A549 treated with dexamethasone at 1 μM for 4 hours (cell line): ENCODE measurements at places on chromosomes 5 and 9. TPM values are rescaled to one million over a fixed set of nuclear protein-coding genes. Genes with fewer than 3 reads are reported as not detected.

GPR150 gene
- total RNA-seq = 0.06 to 0.20 TPM (median 0.13 TPM) in 5 replicates

CRB2 gene
- total RNA-seq = 0.07 to 0.20 TPM (median 0.13 TPM) in 5 replicates

ANXA1 gene
- total RNA-seq = 949 to 1,168 TPM (median 1,065 TPM) in 5 replicates

NR4A3 gene
- total RNA-seq = 1.5 to 2.7 TPM (median 2.0 TPM) in 5 replicates

NPR3 gene
- total RNA-seq = 15.7 to 18.8 TPM (median 16.9 TPM) in 5 replicates

SPATA24 gene
- total RNA-seq = 4.7 to 5.3 TPM (median 4.9 TPM) in 5 replicates

AK1 gene
- 41.1 to 85.2 TPM (median 75.6 TPM) in 5 replicates for total RNA-seq

GABRA1 gene
- not detected in 5 replicates for total RNA-seq

CERT1 gene
- total RNA-seq = 18.9 to 26.4 TPM (median 23.3 TPM) in 5 replicates

GGTA1 gene
- not detected in 5 replicates for total RNA-seq

PTCH1 gene
- 3.0 to 4.6 TPM (median 3.8 TPM) in 5 replicates for total RNA-seq

DND1 gene
- 0.37 to 0.72 TPM (median 0.49 TPM) in 5 replicates for total RNA-seq

BARHL1 gene
- total RNA-seq = not detected in 5 replicates

ADGRD2 gene
- total RNA-seq = not detected in 5 replicates

KLF4 gene
- total RNA-seq = 33.8 to 39.6 TPM (median 38.3 TPM) in 5 replicates

ASPN gene
- total RNA-seq = not detected in 5 replicates

NEURL1B gene
- total RNA-seq = 9.2 to 14.0 TPM (median 11.5 TPM) in 5 replicates

PCA3 gene
- not detected in 5 replicates for total RNA-seq

ANGPTL2 gene
- total RNA-seq = 0.04 TPM in 1 of 5 replicates, not detected in the others

MORN5 gene
- not detected in 5 replicates for total RNA-seq

PCDHAC2 gene
- total RNA-seq = 3.2 to 4.6 TPM (median 4.2 TPM) in 5 replicates

TTC33 gene
- total RNA-seq = 8.2 to 13.9 TPM (median 11.9 TPM) in 5 replicates

RETREG1 gene
- total RNA-seq = 2.3 to 4.2 TPM (median 3.0 TPM) in 5 replicates

NSUN2 gene
- total RNA-seq = 89.5 to 98.4 TPM (median 91.6 TPM) in 5 replicates

SLC23A1 gene
- total RNA-seq = 0.79 to 1.6 TPM (median 1.4 TPM) in 5 replicates

LYSMD3 gene
- 8.0 to 16.6 TPM (median 13.5 TPM) in 5 replicates for total RNA-seq

CNTLN gene
- total RNA-seq = 4.8 to 6.1 TPM (median 5.7 TPM) in 5 replicates

SNCAIP gene
- 0.02 to 0.05 TPM (median 0.04 TPM) in 3 of 5 replicates, not detected in the others for total RNA-seq

AHRR gene
- total RNA-seq = 3.8 to 5.5 TPM (median 5.4 TPM) in 5 replicates

SPACA9 gene
- total RNA-seq = 4.2 to 6.0 TPM (median 4.8 TPM) in 5 replicates

SLC34A1 gene
- total RNA-seq = not detected in 5 replicates

DEPDC1B gene
- total RNA-seq = 12.5 to 15.9 TPM (median 14.4 TPM) in 5 replicates
